ENCODE measurements at places on chromosomes 1 and 21.

- no peak for DNase-seq
- H3K27ac ChIP-seq, result no peak overlapping the region
- H3K4me3 ChIP-seq, result no peak overlapping the region
- no peaks in the 10 kb centered on the region for H3K27me3 ChIP-seq
- no peaks in the 10 kb centered on the region for H3K4me1 ChIP-seq
Measured at GRCh38 chr1:181251713-181252075, 163.2 kb downstream of the IER5 start.

DNA sequence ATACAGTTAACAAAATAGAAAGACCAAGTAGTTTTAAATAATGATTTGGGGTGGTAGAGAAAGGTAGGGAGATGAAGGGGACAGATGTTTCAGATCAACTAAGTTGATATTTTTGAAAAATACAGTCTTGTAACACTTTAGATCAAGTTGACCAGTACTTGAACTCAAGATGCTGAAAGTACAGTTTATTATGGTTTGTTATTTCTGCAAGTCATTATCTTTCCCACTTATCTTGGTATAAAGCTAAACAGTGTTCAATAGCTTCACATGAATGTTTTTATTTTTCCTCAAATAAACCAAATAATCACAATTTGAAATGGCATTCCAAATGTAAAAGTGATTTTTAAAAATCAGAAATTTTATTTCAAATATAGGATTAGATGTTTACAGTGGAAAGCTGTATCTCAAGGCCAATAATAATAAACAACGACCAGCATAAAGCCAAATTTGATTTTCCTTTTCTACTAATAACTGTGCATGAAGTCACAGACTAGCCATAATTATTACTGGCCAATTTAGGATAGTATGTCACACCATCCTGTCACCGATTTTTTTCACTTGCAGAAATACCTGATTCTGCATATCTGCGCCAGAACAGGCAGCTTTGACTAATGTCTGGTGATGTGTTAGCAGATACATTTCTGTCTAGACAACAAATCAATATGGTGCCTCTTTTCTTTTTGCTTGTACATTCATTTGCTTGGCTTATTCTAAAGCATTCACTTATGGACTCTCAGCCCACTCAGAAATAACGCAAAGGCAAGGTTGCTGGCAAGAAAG lies 320.2 kb downstream of the TM2D1 start:
- no peak overlapping the region for H3K27ac ChIP-seq
- DNase-seq, result no peak
- no peaks in the 10 kb centered on the region for H3K4me1 ChIP-seq
- H3K36me3 ChIP-seq, result no peaks in the 10 kb centered on the region

GRCh38 chr1:1406101-1406820 lies 832 bp downstream of the MRPL20 start:
- peak; percentile 46 for DNase-seq
- no peaks in the 10 kb centered on the region for H3K27me3 ChIP-seq
- peaks cover 57% of the 10 kb centered on the region for H3K36me3 ChIP-seq
- H3K27ac ChIP-seq, result peak overlapping the region; percentile 91
- peak overlapping the region; percentile 62 for H3K4me3 ChIP-seq

DNA sequence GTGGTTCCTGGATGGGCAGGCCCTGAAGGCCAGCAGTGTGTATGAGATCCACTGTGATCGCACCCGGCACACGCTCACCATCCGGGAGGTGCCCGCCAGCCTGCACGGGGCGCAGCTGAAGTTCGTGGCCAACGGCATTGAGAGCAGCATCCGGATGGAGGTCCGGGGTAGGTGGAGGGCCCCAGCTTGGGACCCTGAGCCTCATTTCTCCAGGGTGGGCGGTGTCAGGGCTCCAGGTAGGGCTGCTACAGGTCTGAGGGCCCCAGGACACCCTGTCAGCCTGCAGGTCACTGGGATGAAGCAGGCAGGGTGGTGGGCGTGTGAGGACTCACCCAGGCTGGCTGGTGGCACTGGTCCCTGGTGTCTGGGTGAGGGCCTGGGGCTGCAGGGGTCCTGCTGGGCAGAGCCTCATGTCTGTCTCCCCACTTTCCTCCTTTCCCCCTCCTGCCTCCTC lies 7.8 kb downstream of the OBSCN start:
- H3K27ac ChIP-seq, result no peak overlapping the region
- DNase-seq, result no peak
- no peaks in the 10 kb centered on the region for H3K27me3 ChIP-seq
- peaks cover 62% of the 10 kb centered on the region for H3K36me3 ChIP-seq
- peaks cover 25% of the 10 kb centered on the region for H3K4me1 ChIP-seq

DNA sequence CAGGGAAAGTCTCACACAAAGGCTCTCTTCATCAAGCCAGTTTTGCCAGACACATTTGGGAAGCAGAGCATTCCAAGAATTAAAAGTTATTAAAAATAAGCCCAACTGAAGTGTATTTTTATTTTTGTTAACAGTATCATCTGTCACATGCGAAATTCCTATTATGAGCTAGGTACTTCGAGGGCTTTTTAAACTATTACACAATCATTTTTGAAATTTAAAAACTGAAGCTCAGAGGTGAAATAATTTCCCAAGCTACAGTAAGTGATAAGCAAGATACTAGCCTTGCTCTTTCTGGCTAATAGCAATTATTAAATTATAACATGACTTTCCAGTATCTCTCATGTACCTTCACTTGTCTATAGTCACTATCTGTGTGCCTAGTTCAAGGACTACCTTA lies 12.0 kb upstream of the NRAS start:
- H3K4me3 ChIP-seq, result no peak overlapping the region
- no peaks in the 10 kb centered on the region for H3K4me1 ChIP-seq
- H3K27ac ChIP-seq, result no peak overlapping the region
- H3K36me3 ChIP-seq, result peaks cover 99% of the 10 kb centered on the region
- no peak for DNase-seq
- no peaks in the 10 kb centered on the region for H3K27me3 ChIP-seq

- H3K27me3 ChIP-seq, result no peaks in the 10 kb centered on the region
- H3K4me1 ChIP-seq, result no peaks in the 10 kb centered on the region
- no peak for DNase-seq
- no peaks in the 10 kb centered on the region for H3K36me3 ChIP-seq
- H3K4me3 ChIP-seq, result no peak overlapping the region
- H3K27ac ChIP-seq, result no peak overlapping the region
Measured at GRCh38 chr1:81424816-81425215, 375.9 kb upstream of the ADGRL2 start.

DNA sequence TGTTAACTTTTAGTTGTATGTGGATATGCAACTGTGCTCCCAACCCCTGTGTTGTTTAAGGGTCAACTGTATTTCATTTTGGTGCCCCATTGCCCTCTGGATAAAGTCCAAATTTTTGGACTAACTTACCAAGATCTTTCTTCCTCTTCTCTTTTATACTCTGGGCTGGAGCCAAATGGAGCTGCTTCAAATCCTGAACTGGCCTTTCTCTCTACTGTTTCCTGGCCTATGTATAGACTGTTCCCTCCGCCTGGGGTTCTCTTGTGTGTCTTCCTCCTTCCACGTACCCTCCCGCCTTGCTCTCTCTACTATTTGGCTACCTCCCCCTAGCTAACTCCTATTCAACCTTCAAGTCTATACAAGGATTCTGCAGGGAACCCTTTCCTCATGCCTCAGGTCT lies 8.4 kb upstream of the CDC14A start:
- H3K36me3 ChIP-seq, result no peaks in the 10 kb centered on the region
- no peak overlapping the region for H3K4me3 ChIP-seq
- no peaks in the 10 kb centered on the region for H3K4me1 ChIP-seq
- no peaks in the 10 kb centered on the region for H3K27me3 ChIP-seq
- H3K27ac ChIP-seq, result no peak overlapping the region

DNA sequence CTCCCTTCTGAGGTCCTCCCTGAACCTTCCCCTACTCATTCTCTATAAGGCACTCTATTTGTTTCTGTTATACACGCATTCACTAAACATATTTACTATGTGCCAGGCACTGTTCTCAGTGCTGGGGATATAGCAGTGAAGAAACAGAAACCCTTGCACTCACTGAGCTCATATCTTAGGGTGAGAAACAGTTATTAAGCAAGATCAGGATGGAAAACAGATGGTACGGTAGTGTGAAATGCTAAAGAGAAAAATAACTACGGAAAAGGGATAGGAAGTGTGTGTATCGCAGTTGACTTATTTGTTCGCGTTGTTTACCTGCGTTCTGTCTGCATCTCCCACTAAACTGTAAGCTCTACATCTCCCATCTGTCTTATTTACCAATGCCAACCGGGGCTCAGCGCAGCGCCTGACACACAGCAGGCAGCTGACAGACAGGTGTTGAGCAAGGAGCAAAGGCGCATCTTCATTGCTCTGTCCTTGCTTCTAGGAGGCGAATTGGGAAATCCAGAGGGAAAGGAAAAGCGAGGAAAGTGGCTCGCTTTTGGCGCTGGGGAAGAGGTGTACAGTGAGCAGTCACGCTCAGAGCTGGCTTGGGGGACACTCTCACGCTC lies 572 bp downstream of the CYB5RL start:
- peaks cover 48% of the 10 kb centered on the region for H3K36me3 ChIP-seq
- peak overlapping the region; percentile 76 for H3K27ac ChIP-seq
- DNase-seq, result no peak
- H3K4me1 ChIP-seq, result peaks cover 39% of the 10 kb centered on the region
- H3K27me3 ChIP-seq, result no peaks in the 10 kb centered on the region
- H3K4me3 ChIP-seq, result peak overlapping the region; percentile 67

DNA sequence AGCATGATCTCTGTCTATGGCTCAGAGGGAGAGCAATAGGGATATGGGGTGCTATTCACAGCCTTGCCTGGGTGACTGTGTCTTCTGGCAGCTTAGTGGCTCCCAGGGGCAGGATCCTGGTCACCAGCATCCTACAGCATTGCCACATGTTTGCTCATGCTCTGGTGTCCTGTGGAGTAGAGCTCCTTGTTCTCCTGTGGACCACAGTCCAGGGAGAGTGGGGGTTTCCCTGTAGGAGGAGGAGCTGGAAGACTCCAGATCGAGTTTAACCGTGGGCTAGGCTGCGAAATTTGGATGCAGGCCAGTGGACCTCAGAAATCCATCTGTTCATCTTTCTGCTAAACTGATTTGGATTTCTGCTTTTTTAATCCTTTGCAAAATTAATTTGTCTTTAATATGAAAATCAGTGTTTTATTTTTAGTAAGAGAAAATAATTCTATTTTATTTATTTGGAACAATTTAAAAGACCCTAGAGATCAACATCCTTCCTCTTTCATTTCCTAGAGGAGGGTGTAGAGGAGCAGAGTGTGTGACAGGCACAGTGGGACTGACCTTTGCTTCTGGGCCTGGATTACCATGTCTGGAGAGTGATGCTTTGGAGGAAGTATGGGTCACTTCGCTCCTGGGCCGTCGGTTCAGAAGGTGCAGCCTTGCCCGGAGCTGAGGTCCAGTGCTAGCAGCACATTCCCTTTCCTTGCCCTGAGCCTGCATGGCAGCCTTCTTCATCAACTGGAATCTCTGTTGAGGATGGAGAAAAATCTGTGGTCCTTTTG lies 17.4 kb downstream of the ADARB1 start:
- H3K36me3 ChIP-seq, result no peaks in the 10 kb centered on the region
- no peak overlapping the region for H3K4me3 ChIP-seq
- H3K4me1 ChIP-seq, result peaks cover 22% of the 10 kb centered on the region
- no peak for DNase-seq

GRCh38 chr1:15730423-15730822 lies 5.6 kb upstream of the SLC25A34 start:
- no peak for DNase-seq
- no peaks in the 10 kb centered on the region for H3K4me1 ChIP-seq
- H3K4me3 ChIP-seq, result no peak overlapping the region
- no peaks in the 10 kb centered on the region for H3K27me3 ChIP-seq

GRCh38 chr21:34795548-34796180 lies 126.9 kb downstream of the CLIC6 start:
- DNase-seq, result no peak
- H3K4me3 ChIP-seq, result no peak overlapping the region

- DNase-seq, result peak; percentile 59
- peaks cover 16% of the 10 kb centered on the region for H3K4me1 ChIP-seq
- peaks cover 27% of the 10 kb centered on the region for H3K27me3 ChIP-seq
- H3K4me3 ChIP-seq, result no peak overlapping the region
- no peaks in the 10 kb centered on the region for H3K36me3 ChIP-seq
Measured at GRCh38 chr1:18653367-18653766, 22.7 kb downstream of the PAX7 start.

GRCh38 chr1:113782406-113782805 lies 23.1 kb upstream of the PHTF1 start:
- peak overlapping the region; percentile 74 for H3K27ac ChIP-seq
- H3K27me3 ChIP-seq, result no peaks in the 10 kb centered on the region
- H3K4me3 ChIP-seq, result no peak overlapping the region
- no peak for DNase-seq
- H3K36me3 ChIP-seq, result peaks cover 8% of the 10 kb centered on the region

GRCh38 chr1:229536982-229537381 lies 21.5 kb downstream of the ABCB10 start:
- H3K4me1 ChIP-seq, result no peaks in the 10 kb centered on the region
- H3K36me3 ChIP-seq, result peaks cover 76% of the 10 kb centered on the region
- H3K27ac ChIP-seq, result no peak overlapping the region
- DNase-seq, result no peak
- no peak overlapping the region for H3K4me3 ChIP-seq

- no peak overlapping the region for H3K27ac ChIP-seq
- no peak overlapping the region for H3K4me3 ChIP-seq
- no peaks in the 10 kb centered on the region for H3K36me3 ChIP-seq
- peaks cover 12% of the 10 kb centered on the region for H3K27me3 ChIP-seq
- no peak for DNase-seq
Measured at GRCh38 chr1:209402697-209403096, 180.8 kb upstream of the CAMK1G start.

GRCh38 chr1:200372095-200372884 lies 37.5 kb downstream of the ZNF281 start:
- no peak overlapping the region for H3K27ac ChIP-seq
- H3K36me3 ChIP-seq, result no peaks in the 10 kb centered on the region
- DNase-seq, result no peak
- H3K27me3 ChIP-seq, result no peaks in the 10 kb centered on the region
- no peak overlapping the region for H3K4me3 ChIP-seq

DNA sequence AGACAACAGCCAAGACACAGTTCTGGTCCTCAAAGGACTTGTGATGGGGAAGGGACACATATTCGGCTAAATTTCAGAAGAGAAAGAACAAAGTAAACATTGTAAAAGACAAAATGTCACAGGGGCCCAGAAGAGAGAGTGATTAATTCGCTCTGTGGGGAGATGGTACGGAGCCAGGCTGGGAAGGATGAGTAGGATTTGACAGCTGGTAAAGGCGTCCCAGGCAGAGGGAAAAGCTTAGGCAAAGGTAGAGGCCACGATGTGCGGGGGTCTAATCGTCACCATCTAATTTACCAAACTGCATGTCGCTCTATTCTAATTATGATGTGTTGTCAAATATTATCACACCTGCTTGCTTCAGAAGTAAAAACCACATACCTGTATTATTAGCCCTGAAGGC lies 17.3 kb upstream of the EFNA1 start:
- no peak overlapping the region for H3K27ac ChIP-seq
- no peak overlapping the region for H3K4me3 ChIP-seq
- H3K36me3 ChIP-seq, result no peaks in the 10 kb centered on the region
- H3K27me3 ChIP-seq, result peaks cover 6% of the 10 kb centered on the region

All from DND-41 (cell line).